ENCODE measurements at places on chromosomes 6 and 20.

DNA sequence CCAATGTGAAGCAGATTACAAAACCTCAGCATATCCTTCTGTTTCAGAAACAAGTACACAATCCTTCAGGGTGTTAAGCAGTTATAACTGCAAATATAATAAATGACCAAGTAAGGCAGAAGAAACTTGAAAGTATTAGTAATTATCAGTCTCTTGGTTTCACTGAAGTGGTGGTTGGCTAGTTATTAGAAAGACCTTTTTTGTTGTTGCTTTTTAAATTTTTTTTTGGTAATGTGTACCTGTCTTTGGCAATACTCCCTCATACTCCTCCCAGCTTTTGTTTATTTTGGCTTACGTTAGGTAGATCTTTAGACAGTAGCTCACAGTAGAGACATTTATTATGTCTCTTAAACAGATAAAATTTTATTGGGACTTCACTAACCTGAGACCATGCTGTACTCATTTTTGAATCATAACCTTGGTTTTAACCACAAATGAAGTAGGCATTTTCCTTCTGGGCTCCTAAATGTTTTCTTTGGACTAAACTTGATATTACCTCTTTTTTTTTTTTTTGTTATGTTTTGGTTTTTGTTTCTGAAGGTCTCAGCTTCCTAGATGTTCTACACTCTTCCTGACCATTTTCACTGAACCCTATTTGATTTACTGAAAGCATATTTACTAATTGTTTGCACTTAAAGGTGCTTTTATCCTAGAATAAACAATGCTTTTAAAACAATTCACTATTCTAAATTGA, 6.4 kb downstream of the CD2AP start:
- peak; percentile 57 for DNase-seq

GRCh38 chr20:57656821-57657534, 36.8 kb upstream of the ZBP1 start:
- DNase-seq = no peak

DNA sequence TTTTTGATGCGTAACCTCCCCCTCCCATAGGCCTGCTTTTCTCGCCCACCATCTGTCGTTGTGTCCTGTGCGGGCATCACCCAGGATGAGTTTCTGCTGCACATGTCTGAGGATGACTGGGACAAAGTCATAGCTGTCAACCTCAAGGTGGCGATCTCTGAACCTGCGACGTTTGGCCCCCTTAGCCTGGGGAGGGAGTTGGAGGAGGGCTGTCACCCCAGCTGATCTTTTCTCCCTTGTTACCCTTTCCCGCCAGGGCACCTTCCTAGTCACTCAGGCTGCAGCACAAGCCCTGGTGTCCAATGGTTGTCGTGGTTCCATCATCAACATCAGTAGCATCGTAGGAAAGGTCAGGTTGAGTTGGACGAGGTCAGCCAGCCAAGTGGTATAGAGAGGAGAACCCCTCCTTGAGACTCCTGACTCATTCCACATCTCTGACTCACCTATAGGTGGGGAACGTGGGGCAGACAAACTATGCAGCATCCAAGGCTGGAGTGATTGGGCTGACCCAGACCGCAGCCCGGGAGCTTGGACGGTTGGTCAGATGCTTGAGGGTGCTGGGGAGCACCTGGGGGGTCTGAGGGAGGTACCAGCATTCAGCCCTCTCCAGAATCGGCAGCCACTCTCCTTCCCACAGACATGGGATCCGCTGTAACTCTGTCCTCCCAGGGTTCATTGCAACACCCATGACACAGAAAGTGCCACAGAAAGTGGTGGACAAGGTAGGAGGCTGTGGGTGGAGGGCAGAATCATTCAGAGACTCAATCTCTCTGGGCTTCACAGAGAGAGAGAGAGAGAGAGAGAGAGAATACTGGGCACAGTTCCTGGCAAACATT, 954 bp downstream of the HSD17B8 start:
- DNase-seq = peak; percentile 44

- no peak for DNase-seq
Measured at GRCh38 chr20:57710841-57711240, 1.0 kb upstream of the PMEPA1 start.

- DNase-seq = no peak
Measured at GRCh38 chr6:136628996-136629395, 78.8 kb upstream of the MAP7 start.

GRCh38 chr6:167717867-167718266, 108.8 kb upstream of the AFDN start:
- DNase-seq = no peak

- peak; percentile 55 for DNase-seq
Measured at GRCh38 chr6:161370880-161371279, 97.0 kb upstream of the AGPAT4 start.

DNA sequence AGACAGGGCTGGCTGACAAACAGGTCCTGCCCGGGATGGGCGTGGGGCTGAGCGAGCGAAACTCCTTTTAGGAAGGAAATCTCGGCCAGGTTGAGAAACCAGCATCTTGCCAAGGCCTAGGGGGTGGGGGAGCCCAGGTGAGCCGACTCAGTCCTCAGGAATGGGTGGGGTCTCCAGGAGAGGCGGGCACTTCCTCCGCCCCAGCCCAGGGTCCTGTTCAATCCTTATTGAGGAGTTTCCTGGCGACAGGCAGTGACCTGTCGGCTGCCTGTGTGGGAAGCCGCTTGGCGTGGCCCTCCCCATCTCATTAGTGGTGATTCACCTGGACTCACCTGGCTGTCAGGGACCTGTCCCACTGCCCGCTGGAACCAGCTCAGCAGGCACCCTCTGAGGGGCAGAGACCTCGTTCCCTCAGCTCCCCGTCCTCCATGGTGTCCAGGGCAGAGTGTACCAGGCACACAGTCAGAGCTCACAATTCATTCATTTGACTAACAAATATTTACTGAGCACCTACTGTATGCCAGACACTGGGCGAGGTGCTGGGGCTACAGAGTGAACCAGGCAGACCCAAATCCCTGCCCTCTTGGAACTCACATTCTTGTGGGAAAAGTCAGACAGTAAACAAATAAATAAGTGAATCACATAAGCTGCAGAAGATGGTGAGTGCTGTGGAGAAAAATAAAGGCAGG, 51.1 kb downstream of the FGD2 start:
- DNase-seq = peak; percentile 82

GRCh38 chr6:5338177-5338960, 77.1 kb downstream of the FARS2 start:
- DNase-seq = no peak

DNA sequence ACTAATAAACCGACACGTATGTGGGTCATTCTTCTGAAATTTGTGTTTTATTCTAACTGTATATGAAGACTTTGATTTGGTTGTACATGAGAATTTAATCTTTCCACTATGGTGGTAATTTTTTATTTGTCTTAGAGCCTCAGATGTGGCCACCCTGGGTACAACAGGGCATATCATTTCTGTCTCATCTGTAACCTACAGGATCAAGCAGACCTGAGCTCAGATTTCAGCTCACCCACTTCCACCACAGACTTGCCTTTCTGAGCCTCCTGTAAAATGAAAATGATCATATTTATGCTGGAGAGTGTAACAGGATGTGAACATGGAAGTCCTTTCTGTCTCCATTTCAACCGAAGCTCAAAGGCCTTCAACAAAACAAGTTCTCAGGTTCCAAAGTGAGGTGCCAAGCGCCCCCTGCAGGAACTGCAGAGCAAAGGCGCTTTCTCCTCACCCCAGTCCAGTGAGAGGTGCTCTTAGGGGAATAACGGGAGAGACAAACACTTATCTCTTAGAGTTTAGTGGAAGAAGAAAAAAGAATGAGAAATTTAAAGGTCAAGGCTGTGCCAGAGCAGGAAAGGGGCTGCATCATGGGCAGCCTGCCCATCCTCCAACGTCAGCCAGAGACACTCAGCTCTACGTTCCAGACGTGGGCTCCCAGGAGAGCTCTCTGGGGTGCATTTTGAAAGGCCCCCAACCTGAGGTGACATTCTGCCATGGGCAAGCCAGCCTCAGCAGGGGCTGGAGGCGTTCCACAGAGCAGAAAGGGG, 23.0 kb upstream of the CD24 start:
- DNase-seq = peak; percentile 49

- no peak for DNase-seq
Measured at GRCh38 chr20:52746770-52747169, 225.4 kb upstream of the TSHZ2 start.

GRCh38 chr6:43078691-43079090, 2.6 kb downstream of the PTK7 start:
- no peak for DNase-seq

- no peak for DNase-seq
Measured at GRCh38 chr6:36323062-36323461, 13.6 kb downstream of the BNIP5 start.

DNA sequence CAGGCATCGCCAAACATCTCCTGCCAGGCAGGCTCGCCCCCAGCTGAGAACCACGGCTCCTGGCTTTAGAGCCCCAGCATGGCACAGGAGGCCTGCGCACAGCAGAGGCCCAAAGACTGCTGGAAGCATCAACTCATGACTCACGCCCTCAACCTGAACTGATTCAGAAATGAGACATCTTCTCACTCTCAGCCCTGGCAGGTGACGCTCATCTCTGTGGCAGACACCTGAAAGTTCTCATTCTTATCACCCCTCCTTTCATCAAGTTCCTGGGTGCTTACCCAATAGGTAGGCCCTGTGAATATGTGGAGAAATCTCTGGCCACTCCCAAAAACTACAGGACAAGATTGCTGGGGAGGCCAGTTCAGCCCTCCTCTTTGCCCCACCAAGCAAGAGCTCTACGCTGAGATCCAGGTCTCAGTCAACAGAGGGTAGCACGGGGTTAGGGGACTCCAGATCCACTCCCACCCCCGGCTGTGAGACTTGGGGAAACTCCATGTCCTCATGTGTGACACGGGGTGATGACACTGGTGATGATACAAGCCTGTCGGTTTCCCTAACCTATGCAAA, 11.3 kb downstream of the NFATC2 start:
- DNase-seq = peak; percentile 14

- DNase-seq = no peak
Measured at GRCh38 chr6:143376375-143376774, 74.1 kb downstream of the ADAT2 start.

- DNase-seq = no peak
Measured at GRCh38 chr6:112296694-112297093, 42.3 kb upstream of the LAMA4 start.

- DNase-seq = no peak
Measured at GRCh38 chr6:149852180-149852579, 12.0 kb downstream of the LRP11 start.

DNA sequence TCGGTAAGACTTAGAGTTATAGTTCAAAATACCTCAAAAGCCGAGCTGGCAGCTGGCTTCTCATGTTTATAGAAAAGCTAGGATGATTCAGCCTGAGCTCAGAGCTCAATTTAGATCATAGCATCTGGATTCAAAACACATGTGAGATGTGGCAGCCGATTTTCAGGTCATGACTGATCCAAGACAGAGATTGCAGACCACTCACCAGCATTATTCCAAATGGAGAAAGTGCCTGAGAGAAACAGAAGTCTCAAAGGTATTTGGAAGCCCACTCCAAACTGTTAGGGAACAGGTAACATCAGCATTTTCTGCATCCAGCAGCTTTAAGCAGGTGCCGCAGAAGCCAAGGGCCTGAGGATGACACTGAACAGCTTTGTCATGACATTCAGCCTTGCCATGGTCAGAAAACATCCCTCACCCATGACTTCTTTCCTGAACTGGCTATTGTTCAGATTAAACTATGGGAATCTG, 102.2 kb downstream of the BACH2 start:
- DNase-seq = no peak

GRCh38 chr20:38153401-38153800, 11.7 kb downstream of the TGM2 start:
- no peak for DNase-seq

GRCh38 chr6:138334000-138334399, 43.7 kb upstream of the SMIM28 start:
- no peak for DNase-seq

DNA sequence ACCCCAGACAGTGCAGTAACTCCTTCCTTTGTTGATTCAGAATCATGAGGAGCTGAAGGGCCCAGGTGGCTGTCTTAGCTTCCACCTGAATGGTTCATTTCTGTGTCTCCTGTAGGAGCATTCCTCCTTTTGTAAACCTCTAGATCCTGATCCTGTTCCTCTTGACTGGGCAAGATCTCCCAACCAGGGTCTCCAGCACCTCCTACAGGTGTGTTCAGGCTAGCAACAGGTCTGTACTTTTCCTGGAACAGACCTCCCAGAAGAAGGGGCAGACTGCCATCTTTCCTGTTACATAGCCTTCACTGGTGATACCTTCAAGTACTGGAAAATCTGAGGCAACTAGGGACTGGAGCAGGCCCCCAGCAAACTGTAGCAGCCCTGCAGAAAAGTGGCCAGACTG, 35.2 kb downstream of the HLA-B start:
- no peak for DNase-seq

GRCh38 chr6:151340219-151340978, 51.0 kb downstream of the ZBTB2 start:
- no peak for DNase-seq

- no peak for DNase-seq
Measured at GRCh38 chr20:4018023-4018748, 2.8 kb upstream of the RNF24 start.

- DNase-seq = no peak
Measured at GRCh38 chr6:165519316-165519715, 143.7 kb downstream of the PDE10A start.

DNA sequence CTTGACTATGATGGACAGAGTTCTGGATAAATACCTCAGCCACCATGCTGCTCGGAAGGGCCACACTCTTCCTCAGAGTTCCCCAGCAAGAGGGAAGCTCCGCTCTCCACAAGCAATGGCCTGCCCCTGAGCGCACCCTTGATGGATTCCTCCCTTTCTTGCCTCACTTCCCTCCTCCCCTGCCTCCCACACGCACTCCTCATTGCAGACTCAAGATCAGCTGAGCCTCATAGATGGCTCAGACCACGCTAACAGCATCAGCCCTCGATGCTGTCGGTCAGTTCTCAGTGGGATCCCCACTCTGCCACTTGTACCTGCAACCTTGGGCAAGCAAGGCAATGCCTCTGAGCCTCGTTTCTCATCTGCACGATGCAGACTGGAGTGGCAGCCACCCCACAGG, 123.3 kb downstream of the BMP7 start:
- no peak for DNase-seq

GRCh38 chr6:104423691-104424090, 436.0 kb downstream of the HACE1 start:
- DNase-seq = no peak
